Stimulated activated CD4-positive, alpha-beta T cell treated with anti-CD3 and anti-CD28 coated beads, Interleukin-4, amount 100 ng/mL, for 4 hours (primary cell): ENCODE measurements at places on chromosomes 5 and 9.

- DNase-seq, result no peak
Observed at GRCh38 chr9:94054716-94055115, 29.5 kb upstream of the PTPDC1 start.

- no peak for DNase-seq
Observed at GRCh38 chr5:6631441-6631840, 1.4 kb downstream of the NSUN2 start.

GRCh38 chr5:127732963-127733362 lies 29.8 kb downstream of the CCDC192 start:
- no peak for DNase-seq

GRCh38 chr5:37190592-37190991 lies 58.6 kb downstream of the CPLANE1 start:
- no peak for DNase-seq

- DNase-seq, result peak; percentile 63
Observed at GRCh38 chr5:139648205-139649081, at the start of gene CXXC5. CXXC5 (plus strand) TSS chr5:139648349; CDS start chr5:139680524, 32,175 bp downstream.

- no peak for DNase-seq
Observed at GRCh38 chr5:128290152-128290858, 206.7 kb downstream of the SLC12A2 start.

DNA sequence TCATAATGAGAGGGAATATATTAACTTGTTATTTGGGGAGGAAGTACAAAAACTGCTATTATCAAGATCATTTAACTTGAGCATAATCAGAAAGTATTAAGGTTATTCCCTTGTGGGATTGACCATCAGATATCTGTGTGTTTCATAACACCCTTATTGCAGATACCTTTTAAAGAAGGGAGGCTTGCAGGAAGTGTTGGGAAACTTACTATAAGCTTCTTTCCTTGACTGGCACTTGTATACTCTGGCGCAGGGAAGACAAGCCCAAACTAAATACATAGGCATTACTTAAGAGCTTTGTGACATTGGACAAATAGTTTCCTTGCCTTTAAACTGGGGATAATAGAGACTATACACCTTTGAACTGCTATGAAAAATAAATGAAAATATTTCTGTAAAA lies 50.9 kb downstream of the PIK3R1 start:
- DNase-seq, result no peak

DNA sequence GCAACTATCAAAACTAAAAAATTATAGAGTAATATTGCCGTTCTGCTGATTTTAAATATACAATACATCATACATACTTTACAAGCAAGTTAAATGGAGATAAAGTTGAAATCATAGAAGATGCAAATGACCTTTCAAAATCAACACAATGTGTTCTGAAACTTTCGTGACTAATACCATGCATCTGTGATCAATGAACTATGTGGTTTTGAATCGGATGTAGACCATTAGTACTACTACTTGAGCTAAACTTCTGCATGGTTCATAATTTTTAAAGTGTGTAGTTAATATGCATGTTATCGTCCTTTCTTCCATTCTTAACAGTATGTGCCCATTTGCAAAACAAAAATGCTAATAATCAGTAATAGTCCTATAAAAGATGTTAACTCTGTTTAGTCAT lies 11.3 kb upstream of the PHF2 start:
- DNase-seq, result no peak

GRCh38 chr9:120916588-120916987 lies 10.0 kb downstream of the TRAF1 start:
- no peak for DNase-seq

DNA sequence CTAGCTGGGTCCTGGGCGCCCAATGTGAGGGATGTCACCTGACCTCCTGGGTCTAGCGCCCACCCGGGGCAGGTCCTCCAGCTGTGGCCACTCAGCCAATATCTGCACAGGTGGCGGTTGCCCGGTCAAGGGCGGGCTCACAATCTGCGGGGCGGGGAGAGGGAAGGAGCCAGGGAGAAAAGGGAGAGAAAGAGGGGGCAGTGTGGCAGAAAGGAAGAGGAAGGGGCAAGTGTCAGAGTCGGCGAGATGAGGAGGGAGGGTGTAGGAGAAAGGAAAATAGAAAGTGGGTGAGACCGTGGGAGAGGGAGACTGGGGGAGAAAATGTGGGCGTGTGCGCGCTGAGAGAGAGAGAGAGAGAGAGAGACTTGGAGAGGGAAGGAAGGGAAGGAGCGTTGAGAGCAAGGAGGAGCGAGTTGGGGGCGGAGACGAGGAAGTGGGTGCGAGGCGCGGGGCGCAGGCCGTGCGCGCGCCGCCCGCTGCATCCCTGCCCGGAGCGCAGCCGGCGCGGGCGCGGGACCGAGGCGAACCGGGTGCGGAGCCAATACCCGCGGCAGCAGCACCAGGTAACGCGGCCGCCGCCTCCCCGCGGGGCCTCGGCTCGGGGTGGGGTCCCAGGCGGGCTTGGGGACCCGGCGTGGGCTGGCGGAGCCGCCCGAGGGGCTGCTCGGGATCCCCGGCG lies at the start of gene HRH2:
Gene HRH2 (plus strand): TSS at position 479 of the 679 bp plus-strand sequence. CDS start 25,163 bp downstream, outside the sequence.
- peak; percentile 62 for DNase-seq

- no peak for DNase-seq
Observed at GRCh38 chr5:177478711-177479646, 5.5 kb upstream of the DBN1 start.

DNA sequence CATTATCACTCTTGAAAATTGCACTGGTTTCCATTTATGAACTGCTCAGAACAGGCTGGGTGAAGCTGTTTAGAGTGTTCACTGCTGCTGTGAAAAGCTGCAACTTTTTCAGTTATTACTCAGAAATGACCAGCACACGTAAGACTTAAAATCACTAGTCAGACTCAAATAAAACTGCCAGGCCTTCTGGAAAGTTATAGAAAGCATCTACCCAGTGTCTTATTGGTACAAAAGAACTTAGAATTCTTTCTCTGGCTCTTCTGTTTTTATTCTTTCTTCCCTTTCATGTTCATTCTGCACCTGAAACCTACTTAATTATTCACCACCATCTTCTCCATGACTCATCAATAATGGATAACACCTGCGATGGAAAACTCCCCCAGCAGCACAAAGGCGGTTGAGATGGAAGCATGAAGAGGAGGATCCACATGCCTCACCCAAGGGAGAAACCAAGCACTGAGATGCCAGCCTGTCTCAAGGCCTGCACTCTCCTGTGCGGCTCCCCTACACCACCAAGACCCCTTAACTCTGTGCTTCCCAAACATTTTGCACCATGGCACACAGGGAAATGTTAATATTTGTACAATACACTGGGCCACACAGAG lies 171.9 kb downstream of the ENTREP1 start:
- no peak for DNase-seq

GRCh38 chr9:5122116-5122515 lies 63.3 kb downstream of the INSL6 start:
- no peak for DNase-seq

GRCh38 chr5:55453211-55453610 lies 81.6 kb downstream of the PLPP1 start:
- DNase-seq, result no peak

DNA sequence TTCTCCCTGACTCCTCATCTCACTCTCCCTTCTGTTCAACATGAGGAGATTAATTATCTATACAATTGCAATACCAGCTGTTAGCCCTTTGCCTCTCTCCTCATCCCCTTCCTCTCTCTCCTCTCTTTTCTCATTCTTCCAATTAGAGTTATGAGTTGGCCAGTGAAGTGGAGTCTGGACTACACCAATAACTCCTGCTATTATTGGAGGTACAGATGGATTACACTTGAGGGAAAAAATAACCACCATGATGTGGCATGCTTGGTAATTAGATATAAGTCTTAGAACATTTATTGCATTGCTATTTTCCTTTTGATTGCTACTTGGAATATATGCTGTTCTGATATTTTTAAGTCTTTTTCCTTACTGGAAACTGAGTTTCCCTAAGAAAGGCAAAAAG lies 159.2 kb downstream of the FRMD3 start:
- DNase-seq, result no peak

GRCh38 chr9:1604942-1605560 lies 410.1 kb upstream of the SMARCA2 start:
- DNase-seq, result no peak

DNA sequence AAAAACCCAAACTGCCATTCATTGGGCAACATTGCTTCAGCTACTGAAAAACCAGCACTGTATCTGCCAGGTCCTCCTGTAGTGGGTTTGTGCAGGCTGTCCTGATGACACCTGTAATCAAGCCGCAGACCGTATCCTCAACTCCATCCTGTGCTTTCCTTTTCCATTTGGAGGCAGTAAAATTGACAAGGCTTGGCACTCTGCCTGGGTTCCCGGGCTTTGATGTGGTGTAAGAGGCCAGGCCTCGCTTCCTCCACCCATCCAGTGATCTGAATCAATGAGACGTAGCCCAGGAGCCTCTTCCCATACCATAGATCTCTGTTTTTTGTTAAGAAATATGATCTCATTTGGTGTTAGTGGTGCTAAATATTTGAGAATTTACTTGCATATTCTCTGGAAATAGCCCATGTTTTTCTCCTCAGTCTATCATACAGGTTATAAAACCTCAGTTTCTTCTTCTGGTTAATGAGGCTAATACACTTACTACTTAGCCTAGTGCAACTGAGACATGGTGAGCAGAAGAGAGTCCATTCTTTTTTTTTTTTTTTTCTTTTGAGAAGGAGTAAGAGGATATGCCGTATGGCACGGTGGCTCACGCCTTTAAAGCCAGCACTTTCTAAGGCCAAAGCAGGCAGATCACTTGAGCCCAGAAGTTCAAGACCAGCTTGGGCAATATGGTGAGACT lies 34.8 kb downstream of the LSM11 start:
- DNase-seq, result no peak

GRCh38 chr5:77893225-77893860 lies 117.2 kb upstream of the TBCA start:
- no peak for DNase-seq

DNA sequence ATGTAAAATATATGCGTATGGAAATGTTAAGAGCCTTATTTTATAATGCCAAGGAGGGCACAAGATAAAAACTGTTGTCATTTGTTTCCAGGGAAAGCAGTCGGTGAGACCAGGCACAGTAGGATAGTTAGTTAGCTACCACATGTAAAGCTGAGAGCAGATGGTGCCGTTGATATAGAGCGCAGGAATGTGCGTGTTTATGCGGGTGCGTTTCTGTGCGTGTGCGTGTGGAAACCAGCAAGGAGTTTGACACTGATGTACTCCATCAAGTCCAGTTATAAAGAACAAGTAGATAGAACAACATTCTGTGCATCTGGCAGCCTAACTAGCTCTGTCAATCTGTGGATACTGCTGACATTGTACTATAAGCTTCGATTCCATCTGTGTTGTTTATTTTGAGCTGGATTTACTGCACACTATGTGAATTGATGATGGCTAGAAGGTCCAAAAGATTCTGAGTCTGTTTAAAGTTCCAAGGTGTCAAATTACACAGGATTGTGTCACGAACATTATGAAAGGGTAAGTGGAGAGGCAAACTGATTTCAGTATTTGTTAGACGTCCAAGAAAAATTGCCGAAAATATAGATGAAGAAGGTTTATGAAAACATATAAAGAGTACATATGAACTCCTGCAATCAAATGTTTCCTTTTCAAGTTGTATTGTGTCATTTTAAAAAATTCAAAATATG lies 494.9 kb upstream of the MEF2C start:
- no peak for DNase-seq

GRCh38 chr5:1781107-1781506 lies 18.5 kb downstream of the MRPL36 start:
- DNase-seq, result no peak

- no peak for DNase-seq
Observed at GRCh38 chr9:108671176-108671575, 184.6 kb downstream of the ACTL7B start.

- no peak for DNase-seq
Observed at GRCh38 chr5:77337686-77338085, 127.2 kb downstream of the PDE8B start.

- no peak for DNase-seq
Observed at GRCh38 chr5:174273325-174273724, 227.8 kb downstream of the NSG2 start.

DNA sequence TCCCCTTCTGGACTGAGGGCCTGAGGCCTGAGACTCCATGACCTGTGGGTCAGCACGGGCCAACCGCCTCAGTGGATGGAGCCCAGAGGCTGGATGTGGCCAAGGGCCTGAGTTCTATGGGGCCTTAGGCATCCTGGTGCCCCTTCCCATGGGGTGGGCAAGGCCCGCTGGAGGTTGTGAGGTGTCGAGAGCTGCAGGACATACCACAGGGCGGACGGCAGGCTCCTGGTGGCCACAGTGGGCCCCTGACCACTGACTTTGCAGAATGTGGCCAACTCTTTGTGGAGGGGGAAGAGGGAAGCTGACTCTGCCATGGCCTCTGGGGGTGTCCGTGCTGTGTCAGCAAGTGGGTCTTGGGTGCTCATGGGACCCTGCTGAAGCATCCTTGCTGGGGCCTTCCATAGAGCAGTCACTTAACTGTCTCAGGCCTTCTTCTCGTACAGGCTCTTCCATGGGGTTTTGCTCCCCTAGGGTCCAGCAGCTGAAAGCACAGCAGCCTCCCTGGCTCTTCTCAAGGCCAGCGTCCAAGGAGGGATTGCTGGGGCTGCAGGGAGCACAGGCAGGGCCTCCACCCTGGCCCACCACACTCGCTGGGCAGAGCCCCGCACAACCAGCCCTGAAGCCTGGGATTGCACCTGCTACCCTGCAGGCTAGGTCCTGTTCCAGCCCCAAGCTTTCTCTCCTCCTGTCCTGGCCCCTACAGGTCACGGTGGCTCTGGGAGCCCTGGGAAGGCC lies 21.6 kb upstream of the SLC9A3 start:
- no peak for DNase-seq

DNA sequence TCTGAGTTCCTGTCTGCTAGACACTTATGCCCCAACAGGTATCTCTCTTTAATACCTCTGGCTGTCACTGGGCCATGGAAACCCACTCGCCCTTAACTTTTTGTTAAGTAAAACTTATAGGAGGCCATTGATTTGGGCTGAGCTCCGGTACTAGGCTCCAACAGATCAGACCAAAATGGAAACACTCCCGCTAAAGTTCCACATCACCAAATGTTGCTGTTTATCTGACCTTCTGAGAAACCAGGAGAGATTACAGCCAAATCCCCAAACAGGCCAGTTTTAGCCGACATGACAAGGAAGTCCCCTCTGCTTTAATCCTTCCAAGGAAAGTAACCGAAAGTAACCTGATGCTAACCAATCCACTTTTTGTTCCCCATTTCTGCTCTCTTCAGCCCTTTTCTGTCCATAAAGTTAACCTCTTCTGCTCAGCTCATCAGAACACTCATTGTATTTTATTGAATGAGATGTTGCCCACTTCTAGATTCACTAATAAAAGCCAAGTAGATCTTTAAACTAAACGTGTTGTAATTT lies 115.2 kb upstream of the LHFPL2 start:
- DNase-seq, result no peak

- no peak for DNase-seq
Observed at GRCh38 chr9:98992107-98992884, 48.6 kb downstream of the COL15A1 start.

DNA sequence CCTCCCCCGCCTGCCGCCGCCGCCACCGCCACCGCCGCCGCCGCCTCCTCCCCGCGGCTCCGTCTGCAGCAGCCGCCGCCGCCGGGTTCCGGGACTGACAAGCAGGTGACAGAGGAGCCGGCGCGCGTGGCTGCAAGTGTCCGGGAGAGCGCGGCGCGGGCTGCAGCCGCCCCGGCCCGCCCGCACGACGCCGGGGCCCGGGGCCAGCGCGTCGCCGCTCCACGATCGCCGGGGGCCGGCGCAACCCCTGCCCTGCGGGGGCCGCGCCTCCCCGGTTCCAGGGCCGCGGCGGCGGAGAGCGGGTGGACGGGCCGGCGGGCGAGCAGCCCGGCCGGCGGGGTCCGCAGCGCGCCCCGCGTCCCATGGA lies 343 bp downstream of the LMX1B start:
- DNase-seq, result no peak
